Osteoblast (primary cell): ENCODE measurements at places on chromosomes 2 and 18. TPM values are rescaled to one million over a fixed set of nuclear protein-coding genes. Genes with fewer than 3 reads are reported as not detected.

DSC2 gene
- under 0.01 and 0.36 TPM in 2 replicates for total RNA-seq

DLGAP1 gene
- not detected in 2 replicates for total RNA-seq

DNA sequence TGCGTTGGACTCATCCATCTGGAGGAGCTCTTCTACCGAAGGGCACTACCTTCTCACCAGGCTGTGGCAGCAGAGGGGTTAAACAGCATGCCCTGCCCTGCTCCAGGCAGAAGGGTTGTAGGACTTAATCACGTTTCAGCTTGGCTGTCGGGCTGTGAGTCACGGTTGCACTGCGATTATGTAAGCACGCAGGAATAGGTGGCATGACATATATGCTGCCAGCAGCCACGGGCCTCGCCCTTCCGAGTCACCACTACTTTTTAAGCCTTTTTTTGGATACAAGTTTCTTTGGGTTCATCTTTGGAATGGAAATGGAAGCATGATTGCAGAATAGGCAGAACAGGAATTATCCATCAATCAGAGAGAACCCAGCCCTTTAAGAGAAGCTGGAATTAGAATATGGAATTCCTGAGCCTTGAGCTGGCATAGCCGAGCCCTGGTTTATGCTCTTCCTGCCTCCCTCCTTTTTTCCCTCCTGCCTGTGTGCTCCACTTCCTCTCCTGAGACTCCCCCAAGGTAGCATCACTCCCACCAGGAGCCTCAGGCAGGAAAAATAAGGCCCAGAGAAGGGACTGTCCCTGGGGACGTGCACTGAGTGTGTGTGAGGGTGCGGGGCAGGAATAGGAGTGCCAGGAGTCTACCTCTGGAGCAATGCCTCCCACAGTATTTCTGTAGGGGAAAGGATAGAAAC, 86.8 kb downstream of the SEMA4F start:
- no peaks in the 10 kb centered on the region for H3K27me3 ChIP-seq
- peak; percentile 85 for DNase-seq
- H3K4me1 ChIP-seq, result peaks cover 30% of the 10 kb centered on the region
- H3K4me3 ChIP-seq, result peak overlapping the region; percentile 5
- no peaks in the 10 kb centered on the region for H3K36me3 ChIP-seq
- H3K27ac ChIP-seq, result peak overlapping the region; percentile 70

DNA sequence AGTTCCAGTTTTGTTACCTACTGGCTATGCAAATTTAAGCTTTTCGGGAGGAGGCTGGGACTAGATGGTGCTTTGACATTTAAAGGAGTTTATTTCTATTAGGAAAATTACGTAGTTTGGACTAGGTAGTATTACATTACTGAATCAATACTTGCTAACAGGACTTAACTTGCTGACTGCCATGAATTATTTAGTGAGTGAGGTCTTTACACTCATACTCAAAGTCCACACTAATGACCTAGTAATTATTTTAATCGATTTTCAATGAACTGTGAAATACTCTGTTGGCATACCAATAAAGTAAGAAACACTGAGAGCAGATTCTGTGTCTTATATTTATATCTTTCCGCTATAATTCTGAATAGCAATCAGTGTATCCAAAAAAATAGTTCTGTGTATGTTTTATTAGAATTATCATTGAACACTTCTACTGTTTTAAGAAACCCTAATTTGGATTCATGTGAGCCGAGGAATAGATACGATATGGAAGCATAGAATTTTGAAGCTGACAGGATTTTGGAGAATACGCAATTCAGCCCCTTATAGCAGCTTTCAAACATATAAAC, 55.0 kb downstream of the CHST9 start:
- no peaks in the 10 kb centered on the region for H3K27me3 ChIP-seq
- no peak overlapping the region for H3K4me3 ChIP-seq
- H3K27ac ChIP-seq, result no peak overlapping the region
- no peaks in the 10 kb centered on the region for H3K36me3 ChIP-seq
- no peak for DNase-seq
- H3K4me1 ChIP-seq, result no peaks in the 10 kb centered on the region

DNA sequence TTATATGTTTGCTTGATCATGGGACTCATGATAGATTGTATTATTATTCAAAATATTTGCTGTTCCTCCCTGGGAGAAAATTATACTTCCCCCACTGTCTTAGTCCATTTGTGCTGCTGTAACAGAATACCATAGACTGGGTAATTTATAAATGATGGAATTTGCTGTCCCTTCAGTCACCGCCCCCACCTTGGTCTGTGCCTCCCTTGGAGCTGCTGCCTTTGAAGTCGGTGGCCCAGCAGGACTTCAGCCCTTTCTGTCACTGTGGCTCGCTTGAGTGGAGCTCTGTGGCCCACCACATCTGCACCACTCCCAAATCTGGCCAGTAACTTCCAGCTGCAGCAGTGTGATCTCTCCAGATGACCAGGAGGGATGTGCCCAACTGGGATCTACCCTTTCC, 200.8 kb downstream of the AGPS start:
- H3K4me1 ChIP-seq, result peaks cover 6% of the 10 kb centered on the region
- no peak overlapping the region for H3K4me3 ChIP-seq
- no peaks in the 10 kb centered on the region for H3K36me3 ChIP-seq
- no peak for DNase-seq
- peaks cover 5% of the 10 kb centered on the region for H3K27me3 ChIP-seq
- H3K27ac ChIP-seq, result no peak overlapping the region

DNA sequence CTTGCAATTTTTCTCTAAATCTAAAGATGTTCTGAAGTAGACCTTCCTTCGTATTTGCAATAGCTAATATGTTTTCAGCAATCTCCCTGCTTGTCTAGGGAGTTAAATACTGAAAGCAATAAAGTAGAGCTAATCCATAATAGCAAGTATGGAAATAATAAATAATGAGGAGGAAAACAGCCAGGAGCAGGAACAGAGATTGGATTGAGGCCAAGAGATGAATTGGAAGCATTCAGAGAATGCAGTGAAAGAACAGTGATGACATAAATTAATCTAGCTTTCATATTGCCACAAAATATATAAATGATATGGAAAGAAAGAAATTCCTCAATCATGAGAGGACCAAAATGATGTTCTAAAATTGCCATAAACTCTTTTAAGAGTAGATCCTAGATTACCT, 679.7 kb downstream of the METTL4 start:
- H3K27ac ChIP-seq, result no peak overlapping the region
- no peaks in the 10 kb centered on the region for H3K36me3 ChIP-seq
- no peak for DNase-seq
- H3K4me1 ChIP-seq, result no peaks in the 10 kb centered on the region

DNA sequence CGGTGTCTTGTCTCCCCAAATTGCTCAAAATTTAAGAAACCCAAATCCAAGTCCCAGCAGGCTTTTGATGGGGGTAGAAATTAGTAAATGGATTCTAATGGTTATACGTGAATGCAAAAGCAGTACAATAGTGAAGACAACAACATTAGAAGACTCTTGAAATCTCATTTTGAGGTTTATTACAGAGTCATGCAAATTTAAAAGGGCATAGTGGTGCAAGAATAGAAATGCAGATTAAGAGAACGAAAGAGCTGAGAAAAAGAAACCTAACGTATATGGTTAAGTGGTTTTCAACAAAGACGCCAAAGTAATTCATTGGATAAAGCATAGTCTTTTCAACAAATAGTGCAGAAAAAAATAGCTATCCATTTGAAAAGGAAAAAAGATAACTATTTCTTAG, 33.2 kb upstream of the CXXC1 start:
- H3K27ac ChIP-seq, result no peak overlapping the region
- H3K27me3 ChIP-seq, result no peaks in the 10 kb centered on the region
- no peaks in the 10 kb centered on the region for H3K4me1 ChIP-seq

ABCG5 gene
- total RNA-seq, result not detected in 2 replicates

TM4SF20 gene
- 0.88 and 1.1 TPM in 2 replicates for total RNA-seq

- peaks cover 9% of the 10 kb centered on the region for H3K27me3 ChIP-seq
- no peaks in the 10 kb centered on the region for H3K4me1 ChIP-seq
- DNase-seq, result no peak
- H3K36me3 ChIP-seq, result no peaks in the 10 kb centered on the region
Observed at GRCh38 chr18:47798366-47798765, 132.1 kb downstream of the SMAD2 start.

- peak overlapping the region; percentile 47 for H3K4me3 ChIP-seq
- H3K27ac ChIP-seq, result peak overlapping the region; percentile 86
- H3K36me3 ChIP-seq, result peaks cover 34% of the 10 kb centered on the region
- no peaks in the 10 kb centered on the region for H3K27me3 ChIP-seq
- H3K4me1 ChIP-seq, result peaks cover 19% of the 10 kb centered on the region
Observed at GRCh38 chr2:37282746-37283145, 41.9 kb downstream of the PRKD3 start.

DNA sequence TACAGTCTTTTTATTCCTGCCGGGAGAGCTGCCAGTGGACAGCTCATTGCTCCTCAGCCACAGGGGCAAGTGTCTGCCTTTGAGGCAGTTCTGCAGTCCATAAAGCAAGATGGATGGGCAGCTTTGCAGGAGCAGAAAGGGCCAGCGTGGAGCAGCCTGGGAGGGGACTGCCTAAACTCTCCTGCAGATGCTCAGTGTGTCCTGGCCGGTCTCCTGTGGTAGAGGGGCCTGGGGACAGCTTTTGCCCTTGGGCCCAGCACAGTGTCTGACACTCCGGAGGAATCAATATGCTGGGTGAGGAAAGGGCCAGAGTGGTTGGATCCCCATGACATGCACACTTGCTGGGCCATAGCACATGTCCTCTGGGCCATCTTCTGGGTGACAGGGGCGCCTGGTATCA, 65.7 kb upstream of the DAPL1 start:
- no peak overlapping the region for H3K27ac ChIP-seq
- H3K4me1 ChIP-seq, result no peaks in the 10 kb centered on the region
- no peaks in the 10 kb centered on the region for H3K36me3 ChIP-seq
- no peak for DNase-seq

DNA sequence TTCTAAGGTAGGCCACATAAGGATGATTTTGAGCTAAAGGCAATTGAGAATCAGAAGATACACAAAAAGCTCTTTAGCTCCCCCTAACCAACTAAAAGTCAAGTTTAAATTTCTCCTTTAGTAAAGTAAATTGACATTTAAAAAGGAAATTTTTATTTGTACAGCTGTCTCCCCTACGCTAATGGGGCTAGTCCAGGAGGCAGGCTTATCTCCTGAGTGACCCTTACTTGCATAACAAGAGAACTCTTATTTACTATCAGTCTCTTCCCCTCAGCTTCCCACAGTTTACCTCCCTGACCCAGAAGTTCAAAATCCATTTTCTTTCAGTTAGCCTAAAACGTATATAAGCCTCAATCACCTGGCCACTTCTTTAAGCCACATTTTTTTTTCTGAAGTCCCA, 1002.8 kb upstream of the NRXN1 start:
- no peaks in the 10 kb centered on the region for H3K27me3 ChIP-seq
- no peak for DNase-seq
- H3K36me3 ChIP-seq, result no peaks in the 10 kb centered on the region
- no peak overlapping the region for H3K4me3 ChIP-seq

DNA sequence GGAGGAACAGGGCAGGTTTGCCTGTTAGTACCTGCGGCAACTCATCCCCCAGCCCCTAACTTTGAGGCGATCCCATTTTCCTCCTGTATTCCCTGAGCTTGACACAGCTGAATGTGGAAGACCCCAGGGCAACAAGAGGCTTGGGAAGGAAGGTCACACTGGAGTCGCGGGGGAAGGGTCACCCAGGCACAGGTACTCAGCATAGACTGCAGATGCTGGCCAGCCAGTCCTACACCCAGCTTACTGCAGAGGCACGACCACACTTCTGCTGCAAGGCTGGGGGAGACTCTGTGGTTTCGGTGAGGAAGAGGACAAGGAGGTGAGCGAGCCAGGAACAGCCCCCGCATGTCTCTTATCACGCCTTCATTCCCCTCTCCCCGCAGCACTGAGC, 91.5 kb downstream of the MALT1 start:
- H3K4me1 ChIP-seq, result no peaks in the 10 kb centered on the region
- H3K4me3 ChIP-seq, result no peak overlapping the region
- no peak overlapping the region for H3K27ac ChIP-seq
- DNase-seq, result peak; percentile 58
- H3K36me3 ChIP-seq, result no peaks in the 10 kb centered on the region

- no peaks in the 10 kb centered on the region for H3K36me3 ChIP-seq
- H3K4me3 ChIP-seq, result no peak overlapping the region
- peaks cover 25% of the 10 kb centered on the region for H3K4me1 ChIP-seq
- H3K27ac ChIP-seq, result no peak overlapping the region
- H3K27me3 ChIP-seq, result no peaks in the 10 kb centered on the region
Observed at GRCh38 chr2:176565641-176566323, 296.5 kb downstream of the MTX2 start.

DNA sequence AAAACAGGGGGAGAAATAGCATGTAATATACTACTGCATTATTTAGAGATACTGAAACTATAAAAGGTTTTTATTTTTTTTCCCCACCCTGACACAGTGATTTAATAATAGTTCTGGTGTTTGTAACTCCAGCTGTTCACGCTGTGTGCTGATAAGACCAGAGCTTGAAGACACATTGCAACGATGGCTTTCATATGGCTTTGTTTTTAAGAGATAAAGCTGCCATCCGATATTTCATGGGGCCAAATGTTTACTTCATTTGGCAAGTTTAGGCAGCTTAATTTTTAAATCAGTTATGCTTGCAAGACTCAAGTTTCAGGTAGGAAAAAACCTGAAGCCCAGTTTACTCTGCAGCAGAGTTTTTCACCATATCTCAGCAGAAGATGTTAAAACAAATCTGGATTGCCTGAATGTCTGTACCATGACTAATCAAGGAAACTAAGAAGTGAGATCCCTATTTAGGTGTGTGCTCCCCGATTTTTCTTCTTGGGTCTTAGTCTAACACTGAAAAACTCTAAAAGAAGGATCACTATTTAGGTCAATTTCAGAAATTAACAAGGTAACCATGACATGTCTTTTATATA, 508.6 kb downstream of the PARD3B start:
- H3K27ac ChIP-seq, result no peak overlapping the region
- no peak overlapping the region for H3K4me3 ChIP-seq
- no peaks in the 10 kb centered on the region for H3K27me3 ChIP-seq
- H3K4me1 ChIP-seq, result no peaks in the 10 kb centered on the region
- DNase-seq, result no peak

DNA sequence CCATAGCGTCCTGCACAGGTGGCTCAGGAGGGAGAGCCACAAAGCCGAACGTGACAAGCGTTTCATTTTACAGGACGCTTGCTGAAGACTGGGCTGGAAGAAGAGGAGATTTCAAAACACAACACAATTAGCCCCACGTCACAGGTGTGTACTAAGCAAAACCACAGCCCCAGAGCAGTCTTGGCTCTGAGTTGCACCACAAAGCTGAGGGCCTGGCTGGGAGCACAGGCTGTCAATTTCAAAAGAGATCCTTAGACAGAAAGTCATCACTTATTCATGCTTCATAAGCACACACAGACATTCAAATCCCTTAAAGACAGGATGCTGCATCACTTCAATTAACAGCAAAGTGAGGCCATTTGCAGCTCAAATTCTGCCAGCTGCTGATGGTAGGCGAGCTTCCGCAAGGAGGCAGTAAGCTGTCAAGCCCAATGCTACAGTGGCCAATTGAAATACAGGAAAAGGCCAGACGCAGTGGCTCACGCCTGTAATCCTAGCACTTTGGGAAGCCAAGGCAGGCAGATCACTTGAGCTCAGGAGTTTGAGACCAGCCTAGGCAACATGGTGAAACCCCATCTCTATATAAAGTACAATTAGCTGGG, 79.6 kb downstream of the SKA1 start:
- H3K27me3 ChIP-seq, result no peaks in the 10 kb centered on the region
- no peaks in the 10 kb centered on the region for H3K36me3 ChIP-seq
- no peaks in the 10 kb centered on the region for H3K4me1 ChIP-seq
- H3K27ac ChIP-seq, result no peak overlapping the region
- DNase-seq, result no peak

- H3K4me1 ChIP-seq, result no peaks in the 10 kb centered on the region
- H3K27me3 ChIP-seq, result peaks cover 18% of the 10 kb centered on the region
- no peak overlapping the region for H3K27ac ChIP-seq
- no peaks in the 10 kb centered on the region for H3K36me3 ChIP-seq
Observed at GRCh38 chr2:126971162-126971480, 72.4 kb downstream of the TEX51 start.

- H3K4me1 ChIP-seq, result peaks cover 12% of the 10 kb centered on the region
- H3K27me3 ChIP-seq, result no peaks in the 10 kb centered on the region
- peak; percentile 18 for DNase-seq
- H3K27ac ChIP-seq, result no peak overlapping the region
Observed at GRCh38 chr2:68024450-68024849, 38.4 kb downstream of the C1D start.

PSMA8 gene
- not detected in 2 replicates for total RNA-seq
